ENCODE measurements at places on chromosomes 12 and 14. TPM values are rescaled to one million over a fixed set of nuclear protein-coding genes. Genes with fewer than 3 reads are reported as not detected.
A peak's percentile ranks its signal among the peaks of the same experiment; 100 is the strongest.

The RAB3IP gene
- total RNA-seq: 23.0 TPM

The KCNC2 gene
- 3.9 TPM for total RNA-seq

DNA sequence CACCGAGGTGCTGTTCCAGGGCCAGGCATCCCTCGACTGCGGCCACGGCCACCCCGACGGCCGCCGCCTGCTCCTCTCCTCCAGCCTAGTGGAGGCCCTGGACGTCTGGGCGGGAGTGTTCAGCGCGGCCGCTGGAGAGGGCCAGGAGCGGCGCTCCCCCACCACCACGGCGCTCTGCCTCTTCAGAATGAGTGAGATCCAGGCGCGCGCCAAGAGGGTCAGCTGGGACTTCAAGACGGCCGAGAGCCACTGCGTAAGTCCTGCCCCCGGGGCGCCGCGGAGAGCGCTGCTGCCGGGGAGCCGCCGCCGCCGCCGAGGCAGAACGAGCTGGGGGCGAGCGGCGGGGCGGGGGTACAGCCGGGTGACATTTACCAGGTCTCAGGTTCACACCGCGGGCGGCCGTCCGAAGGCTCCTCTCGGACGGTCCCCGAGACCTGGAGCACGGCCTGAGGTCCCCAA, 1.4 kb downstream of the PLXNC1 start:
- DNase-seq: peak; percentile 70

The WNT1 gene
- total RNA-seq: not detected

DNA sequence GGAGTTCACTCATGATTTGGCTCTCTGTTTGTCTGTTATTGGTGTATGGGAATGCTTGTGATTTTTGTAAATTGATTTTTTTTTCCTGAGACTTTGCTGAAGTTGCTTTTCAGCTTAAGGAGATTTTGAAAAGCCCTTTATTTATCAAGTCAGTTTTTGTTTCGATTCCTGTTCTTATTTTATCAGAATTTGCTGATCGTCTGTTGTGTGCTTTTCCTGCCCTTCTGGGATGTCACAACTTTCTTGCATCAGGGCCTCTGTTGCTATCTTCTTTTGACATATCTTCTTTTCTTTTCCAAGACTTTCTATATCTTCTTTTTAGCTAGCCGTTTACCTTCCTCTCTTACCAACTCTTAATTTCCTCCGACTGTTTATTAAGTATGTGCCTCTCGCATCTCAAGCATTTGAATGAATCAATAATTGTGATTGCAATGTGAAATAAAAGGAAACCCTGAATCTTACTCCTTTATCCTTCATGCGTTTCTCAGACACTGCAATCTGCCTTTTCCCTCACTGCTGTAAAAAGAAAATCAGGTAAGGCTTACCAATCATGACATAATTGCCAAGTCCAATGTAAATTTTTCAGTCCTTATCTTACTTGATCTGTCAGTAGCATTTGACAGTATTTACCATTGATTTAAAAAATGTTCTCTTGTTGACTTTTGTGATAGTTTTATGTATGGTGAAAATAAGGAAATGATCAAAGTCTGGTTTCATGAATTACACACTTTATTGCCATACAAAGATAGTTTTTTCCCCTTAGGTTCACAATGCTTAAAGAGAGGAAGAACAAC, 53.0 kb downstream of the ETNK1 start:
- DNase-seq: no peak

The POTEM gene
- total RNA-seq: not detected

GRCh38 chr14:50778721-50779483, 52.1 kb downstream of the NIN start:
- DNase-seq: no peak

- DNase-seq: no peak
Observed at GRCh38 chr14:90503582-90503981, 106.8 kb downstream of the CALM1 start.

GRCh38 chr12:60201891-60202290, 606.1 kb downstream of the SLC16A7 start:
- peak; percentile 18 for DNase-seq

- DNase-seq: no peak
Observed at GRCh38 chr12:43576162-43576561, 24.2 kb upstream of the ADAMTS20 start.

DNA sequence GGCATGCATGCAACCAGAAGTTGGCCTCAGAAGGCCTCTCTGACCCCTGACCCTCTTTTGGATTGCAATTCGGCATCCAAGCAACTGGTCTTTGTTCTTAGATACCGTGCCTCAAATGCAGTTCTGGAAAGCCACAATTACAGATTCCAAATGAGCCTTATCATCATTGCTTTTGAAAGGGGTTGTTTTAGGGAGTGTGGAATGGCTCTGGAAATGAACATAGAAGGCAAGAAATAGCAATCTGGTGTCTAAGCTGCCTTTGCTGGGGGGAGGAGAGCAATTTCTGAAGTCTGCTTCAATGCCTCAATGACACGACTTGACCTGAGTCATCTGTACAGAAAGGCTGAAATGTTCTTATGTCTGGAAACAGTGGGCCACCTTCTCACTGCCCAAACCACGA, 250.1 kb downstream of the NUAK1 start:
- no peak for DNase-seq

- DNase-seq: no peak
Observed at GRCh38 chr12:119229205-119229604, 50.5 kb downstream of the HSPB8 start.

The DPY19L2 gene
- 19.1 TPM for total RNA-seq

DNA sequence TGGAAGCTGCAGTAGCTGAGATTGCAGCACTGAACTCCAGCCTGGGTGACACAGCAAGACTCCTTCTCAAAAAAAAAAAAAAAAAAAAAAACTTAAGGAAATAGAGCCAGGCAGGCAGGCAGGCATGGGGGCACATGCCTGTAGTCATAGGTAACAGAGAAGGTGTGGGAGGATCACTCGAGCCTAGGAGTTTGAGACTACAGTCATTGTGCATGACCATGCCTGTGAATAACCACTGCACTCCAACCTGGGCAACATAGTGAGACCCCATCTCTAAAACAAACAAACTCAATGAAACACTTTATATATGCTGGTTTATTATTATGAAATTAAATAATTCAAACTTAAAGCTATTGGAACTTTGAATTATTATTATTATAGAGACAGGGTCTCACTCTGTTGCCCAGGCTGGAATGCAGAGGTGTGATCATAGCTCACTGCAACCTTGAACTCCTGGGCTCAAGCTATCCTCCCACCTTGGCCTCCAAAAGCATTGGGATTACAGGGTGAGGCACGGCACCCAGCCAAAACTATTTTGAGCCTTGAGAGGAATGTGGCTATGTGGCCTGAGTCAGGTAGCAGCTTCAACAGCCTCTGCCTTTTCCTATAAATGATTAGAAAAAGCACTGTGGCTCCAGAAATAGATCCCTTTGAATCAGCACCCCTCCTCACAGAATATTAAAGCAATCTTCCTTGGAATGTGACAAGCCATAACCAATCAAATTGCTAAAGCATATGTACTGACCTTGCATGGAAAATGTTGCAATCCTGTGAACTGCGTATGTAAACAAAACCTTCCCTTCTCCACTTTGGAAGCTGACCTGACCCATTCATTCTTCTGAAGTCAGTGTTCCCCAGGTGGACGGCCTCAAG, 34.7 kb upstream of the YY1 start:
- no peak for DNase-seq

DNA sequence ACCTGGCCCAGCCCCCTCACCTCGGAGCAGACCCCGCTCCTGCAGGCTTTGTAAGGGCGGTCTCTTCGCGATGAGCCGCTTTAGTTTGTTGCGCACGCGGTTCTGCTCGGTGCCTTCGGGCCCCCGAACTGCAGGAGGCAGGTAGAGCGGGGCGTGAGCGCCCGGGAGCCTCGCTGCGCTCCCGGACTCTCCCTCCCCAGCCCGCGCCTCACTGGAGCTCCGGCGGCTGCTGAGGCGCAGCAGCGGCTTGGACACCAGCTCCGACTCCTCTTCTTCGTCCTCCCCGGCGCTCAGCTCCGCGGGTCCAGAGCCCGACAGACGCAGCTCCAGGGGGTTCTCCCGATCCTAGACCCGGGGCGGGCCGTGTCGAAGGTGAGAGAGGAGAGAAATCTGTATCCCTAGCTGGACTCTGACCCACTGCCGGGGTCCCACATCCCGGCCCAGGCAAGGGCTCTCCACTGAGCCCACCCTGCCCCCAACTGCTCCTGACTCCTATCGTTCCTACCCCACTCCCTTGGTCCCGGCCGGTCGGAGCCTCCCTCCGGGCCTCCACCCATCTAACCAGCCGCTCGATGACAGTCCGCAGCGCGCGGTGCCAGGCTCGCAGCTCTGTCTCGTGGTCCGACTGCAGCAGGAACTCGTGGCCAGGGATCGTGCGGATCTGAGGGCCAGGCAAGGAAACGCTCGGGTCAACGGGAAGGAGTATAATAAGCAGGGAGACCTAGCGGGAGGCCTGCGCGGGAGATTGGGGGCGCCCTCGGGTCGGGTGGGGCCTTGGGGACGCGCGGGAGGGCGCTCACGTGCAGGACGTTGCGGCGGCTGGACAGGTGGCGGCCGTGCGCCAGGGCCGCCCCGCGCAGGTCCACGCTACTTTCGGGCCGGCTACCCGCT, 4.2 kb downstream of the ARHGAP9 start:
- DNase-seq: no peak

DNA sequence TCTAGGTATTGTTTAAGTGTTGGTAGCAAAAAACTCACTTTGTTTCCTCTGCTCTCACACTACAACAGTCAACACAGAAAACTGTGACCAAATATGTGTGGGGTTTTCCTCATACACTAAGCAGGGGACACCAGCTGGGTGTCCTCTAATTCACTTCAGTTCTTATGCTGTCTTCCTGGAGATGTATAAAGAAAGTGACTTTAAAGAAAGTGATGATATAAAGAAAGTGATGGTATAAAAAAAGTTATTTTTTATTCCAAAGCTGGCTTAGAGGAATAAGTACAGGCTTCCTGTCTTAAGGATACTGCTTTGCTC, 31.4 kb downstream of the TDP1 start:
- no peak for DNase-seq

- DNase-seq: no peak
Observed at GRCh38 chr14:105126126-105126980, 42.2 kb downstream of the JAG2 start.

GRCh38 chr12:51839310-51839947, 9.1 kb downstream of the FIGNL2 start:
- no peak for DNase-seq

DNA sequence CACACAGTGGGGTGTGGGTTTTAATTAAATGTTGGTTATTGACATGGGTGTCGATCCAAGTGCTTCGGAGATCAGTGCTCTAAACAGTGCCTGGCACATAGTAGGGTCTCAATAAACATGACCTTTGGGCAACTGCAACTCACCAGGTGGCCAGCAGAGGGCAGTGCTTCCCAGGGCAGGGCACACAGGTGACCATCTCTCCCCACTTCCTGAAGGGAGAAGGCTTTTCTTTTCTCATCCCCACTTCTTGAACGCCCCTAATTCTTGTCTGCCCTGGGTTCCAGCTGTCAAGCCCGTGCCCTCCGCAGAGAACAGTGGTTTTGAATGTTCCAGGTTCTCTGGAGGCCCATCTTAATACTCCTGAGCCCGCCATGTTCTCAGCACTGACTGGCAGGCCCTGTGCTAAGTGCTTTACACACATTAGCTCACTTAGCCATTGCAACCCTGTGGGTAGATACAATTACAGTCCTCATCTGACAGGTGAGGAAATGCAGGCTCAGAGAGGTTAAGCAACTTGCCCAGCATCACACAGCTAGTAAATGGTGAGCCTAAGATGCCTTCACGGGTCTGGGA, 16.3 kb downstream of the RAPGEF3 start:
- peak; percentile 38 for DNase-seq

The PPM1H gene
- total RNA-seq: 4.5 TPM

- no peak for DNase-seq
Observed at GRCh38 chr12:111099186-111099585, 178.8 kb upstream of the MYL2 start.

The LRRC9 gene
- total RNA-seq: under 0.01 TPM

DNA sequence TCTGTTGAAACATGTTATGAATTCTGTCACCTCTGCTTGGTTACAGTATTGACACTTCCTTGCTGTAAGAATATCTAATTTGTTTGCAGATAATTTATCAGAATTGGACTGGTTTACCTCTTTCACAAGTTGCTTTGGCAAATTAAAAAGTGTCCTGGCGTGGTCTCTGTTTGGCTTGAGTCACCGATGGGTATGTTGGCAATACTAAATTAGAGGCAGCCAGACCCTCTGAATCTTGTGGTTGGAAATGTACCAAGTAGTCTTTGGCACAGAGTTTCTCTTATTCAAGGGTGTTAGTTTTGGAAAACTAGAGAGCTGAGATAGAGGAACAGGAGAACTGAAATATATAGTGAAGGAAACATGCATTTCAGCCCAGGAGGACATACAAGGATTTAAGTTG, 521.1 kb upstream of the MGAT4C start:
- peak; percentile 15 for DNase-seq

The COX6A1 gene
- 183 TPM for total RNA-seq

DNA sequence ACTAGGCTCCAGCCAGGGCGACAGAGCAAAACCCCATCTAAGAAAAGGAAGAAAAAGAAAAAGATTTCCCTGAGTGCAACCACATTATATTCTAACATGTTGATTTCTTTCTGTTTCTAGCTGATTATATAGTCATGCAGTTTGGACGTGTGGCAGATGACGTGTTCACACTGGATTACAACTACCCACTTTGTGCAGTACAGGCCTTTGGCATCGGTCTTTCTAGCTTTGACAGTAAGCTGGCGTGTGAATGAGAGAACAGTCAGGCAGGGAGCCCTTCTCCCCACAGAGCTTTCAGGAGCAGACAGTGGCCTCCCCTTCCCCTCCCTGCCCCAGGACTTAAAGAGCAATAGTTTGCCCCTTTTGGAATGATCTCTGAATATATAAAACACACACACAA, 20.0 kb upstream of the TEAD4 start:
- no peak for DNase-seq

DNA sequence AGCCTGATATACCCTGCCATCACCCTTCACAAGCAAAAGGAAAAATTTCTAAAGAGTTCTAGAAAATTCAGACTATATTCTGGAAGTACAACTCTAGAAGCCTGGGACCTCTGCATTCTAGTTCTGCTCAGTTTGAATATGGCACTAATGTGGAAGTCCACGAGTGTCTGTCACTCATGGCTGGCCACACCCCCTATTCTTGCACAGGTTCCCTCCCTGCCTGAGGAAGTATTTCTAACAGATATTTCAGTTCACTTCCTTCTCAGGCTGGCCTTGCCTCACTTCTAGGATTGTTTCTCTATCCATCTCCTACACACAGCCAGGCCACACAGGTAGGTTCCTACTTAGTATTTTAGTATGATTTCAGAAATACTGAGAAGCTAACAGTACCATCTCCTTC, 67.4 kb downstream of the PHLDA1 start:
- DNase-seq: no peak

GRCh38 chr12:93994721-93995120, 153.7 kb upstream of the PLXNC1 start:
- DNase-seq: no peak

Data from tongue (tissue), 3 donors.